Left hindlimb (tissue), 1 donor: ENCODE measurements at places on chromosomes 11 and 22.
A peak's percentile ranks its signal among the peaks of the same experiment; 100 is the strongest.

DNA sequence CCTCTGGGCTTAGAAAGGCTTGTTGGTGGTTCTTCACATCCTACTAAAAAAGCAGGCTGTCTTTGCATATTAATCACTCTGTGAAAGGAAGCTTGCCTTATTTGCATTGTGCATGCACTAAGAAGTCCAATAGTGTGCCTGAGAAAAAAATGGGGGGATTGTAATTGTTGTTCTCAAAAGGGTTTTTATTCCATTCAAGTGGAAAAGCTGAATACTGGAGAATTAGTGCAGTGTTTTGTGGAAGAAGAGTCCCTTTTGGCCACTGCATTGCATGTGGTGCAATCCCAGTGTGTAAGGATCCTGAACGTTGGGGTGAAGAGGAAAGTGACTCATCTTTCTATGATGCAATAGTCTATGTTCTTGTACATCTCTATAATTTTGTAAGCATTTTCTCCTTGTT lies 16.5 kb downstream of the NCAM1 start:
- no peak for DNase-seq

DNA sequence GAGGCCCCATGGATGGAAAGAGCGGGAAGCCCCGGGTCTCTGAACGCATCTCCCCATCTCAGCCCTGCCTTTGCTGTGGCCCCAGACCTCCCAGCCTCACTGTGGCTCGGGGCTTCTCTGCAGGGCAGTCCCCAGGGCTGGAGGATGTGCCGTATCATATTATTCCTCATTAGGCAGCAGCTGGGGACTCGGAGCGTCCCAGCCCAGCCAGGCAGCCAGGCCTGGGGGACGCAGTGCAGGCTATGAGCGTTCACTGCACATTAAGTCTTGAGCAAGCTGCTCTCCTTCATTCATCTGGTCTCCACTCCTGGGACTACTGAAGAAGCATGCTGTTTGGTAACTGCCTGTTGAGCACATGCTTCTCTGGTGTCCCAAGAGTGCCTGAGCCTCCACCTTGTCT lies 226.8 kb upstream of the TBCEL start:
- no peak for DNase-seq

DNA sequence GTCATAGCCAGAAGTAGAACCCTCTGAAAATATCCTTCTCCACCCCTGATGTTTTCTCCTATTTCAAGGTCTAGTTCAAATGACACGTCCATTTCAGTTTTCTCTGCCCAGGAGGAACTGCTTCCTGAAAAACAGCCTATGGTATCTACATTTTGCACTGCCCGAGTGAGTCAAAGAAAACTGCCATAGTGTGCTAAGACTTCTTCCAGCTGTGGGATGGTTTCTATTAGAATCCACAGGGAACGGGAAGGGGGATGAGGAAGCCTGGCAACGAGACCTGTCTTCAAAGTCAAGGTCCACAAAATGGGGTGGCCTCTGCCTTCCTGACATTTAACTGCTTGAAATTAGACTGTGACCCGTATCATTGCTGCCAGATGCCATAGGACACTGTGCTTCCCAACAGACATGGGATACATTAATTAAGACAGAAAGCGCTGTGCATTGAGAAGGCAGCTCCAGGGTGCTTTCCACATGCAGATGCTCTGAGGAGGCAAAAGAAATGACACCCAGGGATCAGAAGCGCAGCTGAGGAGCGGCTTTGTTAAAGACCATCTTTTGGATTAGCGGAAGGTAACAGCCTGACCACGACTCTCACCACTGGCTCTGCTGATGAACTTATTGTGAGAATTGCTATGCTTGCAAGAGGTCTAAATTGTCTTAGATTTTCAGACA lies 39.4 kb upstream of the NUP50 start:
- no peak for DNase-seq

- no peak for DNase-seq
Observed at GRCh38 chr22:28883657-28883916, 215 bp downstream of the ZNRF3 start.

- no peak for DNase-seq
Observed at GRCh38 chr22:21029486-21030025, 2.8 kb downstream of the SLC7A4 start.

DNA sequence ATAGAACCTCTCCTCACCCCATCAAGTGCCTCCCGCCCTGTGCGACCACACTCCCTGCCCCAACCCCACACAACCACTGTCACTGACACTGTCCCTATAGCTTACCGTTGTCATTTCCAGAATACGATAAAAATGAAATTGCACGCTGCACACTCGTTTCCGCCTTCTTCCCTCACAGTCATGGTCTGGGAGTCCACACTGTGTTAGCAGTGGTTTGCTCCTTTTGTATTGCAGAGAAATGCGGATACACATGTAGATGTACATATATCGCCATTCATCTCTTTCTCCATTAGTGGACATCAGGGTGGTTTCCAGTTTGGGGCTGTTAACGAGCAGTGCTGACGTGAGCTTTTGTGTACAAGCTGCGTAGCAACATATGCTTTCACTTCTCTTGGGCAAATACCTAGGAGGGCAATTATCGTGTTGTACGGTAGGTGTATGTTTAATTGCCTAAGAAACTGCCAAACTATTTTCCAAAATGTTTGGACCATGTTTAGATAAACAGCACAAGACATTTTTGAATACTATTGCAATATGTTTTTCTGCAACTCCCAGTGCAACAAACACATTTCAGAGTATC lies 59.2 kb upstream of the CD5 start:
- no peak for DNase-seq

GRCh38 chr11:61752117-61752924 lies at the start of gene MYRF:
MYRF (plus strand) TSS chr11:61752636; CDS start chr11:61752745, 109 bp downstream.
- DNase-seq: peak; percentile 59

GRCh38 chr11:64933935-64934681 lies 1.6 kb downstream of the GPHA2 start:
- DNase-seq: no peak

DNA sequence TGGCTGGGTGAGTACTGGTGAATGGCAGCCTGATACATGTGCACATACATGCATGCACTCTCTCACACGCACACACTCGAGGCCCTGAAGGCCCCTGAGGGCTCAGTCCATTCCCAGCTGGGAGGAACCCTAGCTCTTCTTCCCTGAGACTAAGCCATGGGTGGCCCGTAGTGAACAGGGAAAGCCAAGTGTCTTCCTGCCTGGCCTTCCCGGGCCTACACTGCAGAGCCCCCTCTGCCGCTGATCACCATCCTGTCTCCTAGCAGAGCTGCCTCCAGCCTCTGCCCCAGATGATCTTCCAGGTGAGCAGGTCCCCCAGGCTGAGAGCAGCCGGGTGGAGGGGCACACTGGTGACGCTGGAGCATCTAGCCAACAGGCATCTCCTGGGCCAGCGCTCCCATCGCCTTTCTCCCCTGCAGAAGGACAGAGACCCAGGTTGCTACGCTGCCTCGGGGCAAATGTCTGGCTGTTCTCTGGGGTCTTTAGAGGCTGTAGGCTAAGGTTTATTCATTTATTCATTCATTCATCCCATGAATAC lies 57.3 kb downstream of the CD82 start:
- DNase-seq: no peak

DNA sequence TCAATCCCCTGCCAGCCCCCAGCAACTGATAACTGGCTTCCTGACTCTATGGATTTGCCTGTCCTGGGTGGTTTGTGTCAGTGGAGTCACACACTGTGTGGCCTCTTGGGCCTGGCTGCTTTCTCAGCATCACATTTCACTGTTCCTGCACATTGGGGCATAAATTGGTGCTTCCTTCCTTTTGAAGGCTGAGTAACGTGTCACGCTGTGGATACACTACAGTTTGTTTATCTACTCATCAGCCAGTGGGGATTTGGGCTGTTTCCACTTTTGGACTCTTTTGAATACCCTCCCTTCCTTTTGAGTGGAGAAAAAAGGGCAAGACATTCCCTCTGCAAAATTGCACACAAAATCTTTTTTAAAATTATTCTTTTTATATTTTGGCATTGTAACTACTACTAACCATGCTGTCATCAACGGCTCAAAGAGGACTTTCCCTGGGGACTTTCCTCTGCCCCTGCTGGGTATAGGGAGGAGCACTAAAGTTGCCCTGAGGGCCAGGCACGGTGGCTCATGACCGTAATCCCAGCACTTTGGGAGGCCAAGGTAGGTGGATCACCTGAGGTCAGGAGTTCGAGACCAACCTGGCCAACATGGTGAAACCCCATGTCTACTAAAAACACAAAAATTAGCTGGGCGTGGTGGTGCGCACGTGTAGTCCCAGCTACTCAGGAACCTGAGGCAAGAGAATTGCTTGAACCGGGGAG lies 7.8 kb upstream of the CELSR1 start:
- no peak for DNase-seq

GRCh38 chr11:82092904-82093303 lies 640.8 kb downstream of the FAM181B start:
- DNase-seq: no peak

DNA sequence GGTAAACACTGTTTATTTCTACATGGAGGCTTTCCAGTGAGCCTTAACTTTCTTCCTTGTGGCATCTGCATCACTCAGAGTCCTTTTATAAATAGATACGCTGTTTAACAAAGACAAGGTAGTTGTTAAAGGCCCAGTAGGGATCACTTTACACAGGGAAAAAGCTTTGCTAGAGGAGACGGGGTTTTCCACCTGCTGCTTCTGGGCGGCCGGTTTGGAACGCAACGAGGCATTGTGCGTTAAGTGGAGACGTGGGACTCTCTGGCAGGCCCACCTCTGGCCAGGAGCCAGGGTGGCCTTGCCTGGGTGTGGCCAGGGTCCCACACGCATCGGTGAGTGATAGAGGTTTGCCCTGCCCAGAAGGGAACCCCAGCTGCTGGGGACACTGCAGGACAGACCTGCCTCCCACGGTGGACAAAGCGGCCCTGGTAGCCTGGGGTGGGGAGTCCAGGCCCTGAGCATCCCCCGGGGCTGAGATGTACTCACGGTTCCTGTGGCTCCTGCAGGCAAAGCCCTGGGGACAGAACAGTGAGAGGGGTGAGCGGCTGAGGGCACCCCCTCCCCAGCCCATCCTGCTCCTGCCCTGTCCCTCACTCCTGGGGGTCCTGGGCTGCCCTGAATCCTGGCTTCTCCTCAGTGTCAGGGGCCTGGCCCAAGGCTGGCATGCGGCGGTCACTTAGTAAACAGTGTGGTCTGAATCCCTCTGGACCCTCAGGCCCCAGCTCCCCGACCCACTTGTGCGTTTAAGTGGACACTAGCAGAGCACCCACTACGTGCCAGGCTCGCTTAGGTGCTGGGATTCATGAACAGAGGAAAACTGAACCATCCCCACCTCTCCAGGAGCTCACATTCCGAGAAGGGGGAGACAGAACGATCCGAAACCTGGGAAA lies 4.2 kb downstream of the IL17REL start:
- no peak for DNase-seq
